Naive thymus-derived CD8-positive, alpha-beta T cell (primary cell): ENCODE measurements at places on chromosomes 7 and 10.

DNA sequence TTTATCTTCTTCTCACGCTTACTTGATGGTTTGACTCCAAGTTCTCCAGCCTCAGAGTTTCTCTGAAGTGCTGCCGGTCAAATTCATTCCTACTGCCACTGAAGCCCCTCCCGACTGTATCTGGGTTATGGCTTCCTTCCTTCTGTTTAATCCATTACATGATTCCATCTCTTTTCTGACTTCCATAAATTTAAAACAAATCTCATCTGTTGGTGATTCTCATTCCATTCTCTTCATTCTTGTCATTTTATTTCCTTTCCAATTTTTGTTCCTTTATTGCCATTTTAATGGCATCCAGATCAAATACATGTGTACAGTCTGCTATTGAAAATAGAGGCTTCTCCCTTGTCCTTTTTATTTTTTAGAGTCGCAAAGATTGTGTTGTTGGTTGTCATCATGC lies 25.4 kb upstream of the HIBADH start:
- peaks cover 9% of the 10 kb centered on the region for H3K36me3 ChIP-seq
- no peak overlapping the region for H3K27ac ChIP-seq
- H3K27me3 ChIP-seq = peaks cover 18% of the 10 kb centered on the region
- no peak for DNase-seq
- H3K4me3 ChIP-seq = no peak overlapping the region
- H3K4me1 ChIP-seq = no peaks in the 10 kb centered on the region

DNA sequence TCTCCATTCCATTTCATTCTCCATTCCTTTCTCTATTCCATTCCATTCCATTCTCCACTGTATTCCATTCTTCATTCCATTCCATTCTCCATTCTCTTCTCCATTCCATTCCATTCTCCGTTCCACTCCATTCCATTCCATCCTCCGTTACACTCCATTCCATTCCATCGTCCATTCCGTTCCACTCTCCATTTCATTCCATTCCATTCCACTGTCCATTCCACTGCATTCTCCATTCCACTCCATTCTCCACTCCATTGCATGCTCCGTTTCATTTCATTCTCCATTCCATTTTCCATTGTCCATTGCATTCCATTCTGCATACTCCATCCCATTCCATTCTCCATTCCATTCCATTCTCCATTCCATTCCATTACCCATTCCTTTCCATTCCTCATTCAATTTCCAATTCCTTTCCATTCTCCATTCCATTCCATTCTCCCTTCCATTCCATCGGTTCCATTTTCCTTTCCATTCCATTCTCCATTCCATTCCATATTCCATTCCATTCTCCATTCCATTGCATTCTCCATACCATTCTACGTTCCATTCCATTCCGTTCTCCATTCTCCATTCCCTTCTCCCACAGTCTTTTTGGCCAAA lies 78.3 kb downstream of the NSUN6 start:
- H3K4me1 ChIP-seq = no peaks in the 10 kb centered on the region
- peaks cover 25% of the 10 kb centered on the region for H3K36me3 ChIP-seq
- H3K27ac ChIP-seq = no peak overlapping the region
- no peak for DNase-seq
- H3K27me3 ChIP-seq = no peaks in the 10 kb centered on the region

DNA sequence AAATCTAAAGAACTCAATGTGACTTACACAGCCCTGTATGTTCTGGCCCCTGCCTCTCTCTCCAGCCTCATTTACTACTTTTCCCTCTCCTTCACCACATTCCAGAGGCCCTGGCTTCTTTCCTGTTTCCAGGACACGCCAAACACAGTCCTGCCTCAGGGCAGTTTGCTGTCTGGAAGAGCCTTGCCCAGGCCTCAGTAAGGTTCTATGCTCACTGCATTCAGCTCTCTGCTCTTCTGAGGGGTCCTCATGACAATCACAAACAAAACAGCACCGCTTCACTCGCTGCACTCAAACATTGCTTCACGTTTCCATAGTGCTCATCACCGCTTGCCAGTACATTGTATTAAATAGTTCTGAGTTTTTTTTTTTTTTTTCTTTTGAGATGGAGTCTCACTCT lies 35.1 kb upstream of the GARS1 start:
- no peak overlapping the region for H3K4me3 ChIP-seq
- no peaks in the 10 kb centered on the region for H3K4me1 ChIP-seq
- H3K27me3 ChIP-seq = no peaks in the 10 kb centered on the region
- peaks cover 14% of the 10 kb centered on the region for H3K36me3 ChIP-seq
- no peak overlapping the region for H3K27ac ChIP-seq

- H3K4me1 ChIP-seq = no peaks in the 10 kb centered on the region
- DNase-seq = no peak
- H3K36me3 ChIP-seq = no peaks in the 10 kb centered on the region
- H3K27ac ChIP-seq = no peak overlapping the region
- H3K4me3 ChIP-seq = no peak overlapping the region
- H3K27me3 ChIP-seq = peaks cover 18% of the 10 kb centered on the region
Observed at GRCh38 chr10:44742248-44742647, 168.9 kb upstream of the TMEM72 start.

DNA sequence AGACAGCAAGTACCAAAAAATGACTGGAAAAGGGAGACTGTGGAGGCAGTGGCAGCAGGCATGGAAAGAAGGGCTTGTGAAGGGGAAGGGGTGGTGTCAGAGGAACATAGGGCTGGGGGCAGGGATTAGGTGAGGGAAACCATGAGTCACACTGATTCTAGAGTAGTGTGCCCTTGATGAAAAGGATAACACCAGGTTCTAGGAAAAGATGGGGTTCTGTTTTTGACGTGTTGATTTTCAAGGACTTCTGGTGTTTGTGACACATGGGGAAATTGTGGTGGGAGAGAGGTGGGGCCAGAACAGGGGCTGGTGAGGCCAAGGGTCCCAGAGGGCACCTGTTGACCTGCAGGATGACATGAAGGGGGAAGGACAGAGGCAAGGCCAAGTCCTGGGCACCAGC lies 57.1 kb downstream of the FIGNL1 start:
- peaks cover 87% of the 10 kb centered on the region for H3K4me1 ChIP-seq
- peak overlapping the region; percentile 92 for H3K27ac ChIP-seq
- peak overlapping the region; percentile 83 for H3K4me3 ChIP-seq
- DNase-seq = no peak

- H3K36me3 ChIP-seq = no peaks in the 10 kb centered on the region
- peaks cover 13% of the 10 kb centered on the region for H3K4me1 ChIP-seq
- H3K27me3 ChIP-seq = no peaks in the 10 kb centered on the region
- no peak overlapping the region for H3K27ac ChIP-seq
Observed at GRCh38 chr10:74255888-74256357, 104.9 kb downstream of the ADK start.

DNA sequence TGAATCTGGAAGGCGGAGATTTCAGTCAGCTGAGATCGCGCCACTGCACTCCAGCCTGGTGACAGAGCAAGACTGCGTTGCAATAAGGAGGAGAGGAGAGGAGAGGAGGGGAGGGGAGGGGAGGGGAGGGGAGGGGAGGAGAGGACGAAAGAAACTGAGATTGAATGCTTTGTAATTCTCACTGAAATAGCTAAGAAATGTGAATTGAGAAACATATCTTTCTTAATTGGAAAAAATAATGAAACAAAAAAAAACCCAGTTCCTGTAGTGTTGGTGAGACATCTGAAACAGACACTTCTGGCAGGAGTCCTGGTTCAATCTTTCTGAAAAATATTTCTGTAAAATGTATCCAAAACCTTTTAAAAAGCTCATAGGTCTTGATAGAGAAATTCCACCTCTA lies 26.5 kb downstream of the PPA1 start:
- H3K4me3 ChIP-seq = no peak overlapping the region
- no peaks in the 10 kb centered on the region for H3K4me1 ChIP-seq
- no peaks in the 10 kb centered on the region for H3K27me3 ChIP-seq
- DNase-seq = no peak
- no peak overlapping the region for H3K27ac ChIP-seq
- H3K36me3 ChIP-seq = peaks cover 5% of the 10 kb centered on the region
